ENCODE measurements at places on chromosomes 13 and 19. TPM values are rescaled to one million over a fixed set of nuclear protein-coding genes. Genes with fewer than 3 reads are reported as not detected.

ZNF829 gene
- polyA plus RNA-seq = 4.2 TPM

CDC16 gene
- 81.3 TPM for polyA plus RNA-seq

CTXN1 gene
- 2.1 TPM for polyA plus RNA-seq

TEX101 gene
- not detected for polyA plus RNA-seq

OVOL3 gene
- polyA plus RNA-seq = 0.18 TPM

ZNF524 gene
- polyA plus RNA-seq = 7.9 TPM

CLEC17A gene
- polyA plus RNA-seq = not detected

GGN gene
- polyA plus RNA-seq = 0.61 TPM

CEACAM1 gene
- 1.2 TPM for polyA plus RNA-seq

PDX1 gene
- polyA plus RNA-seq = 1.1 TPM

ZNF682 gene
- polyA plus RNA-seq = 3.7 TPM

HCST gene
- polyA plus RNA-seq = 5.5 TPM

IGLON5 gene
- polyA plus RNA-seq = 0.15 TPM

C19orf85 gene
- not detected for polyA plus RNA-seq

ZNF470 gene
- 5.0 TPM for polyA plus RNA-seq

LATS2 gene
- 22.2 TPM for polyA plus RNA-seq

NMRK2 gene
- polyA plus RNA-seq = 316 TPM

Measured in muscle of leg (tissue), 16 donors.